LNCaP clone FGC (cell line): ENCODE measurements at places on chromosomes 5 and 9.

DNA sequence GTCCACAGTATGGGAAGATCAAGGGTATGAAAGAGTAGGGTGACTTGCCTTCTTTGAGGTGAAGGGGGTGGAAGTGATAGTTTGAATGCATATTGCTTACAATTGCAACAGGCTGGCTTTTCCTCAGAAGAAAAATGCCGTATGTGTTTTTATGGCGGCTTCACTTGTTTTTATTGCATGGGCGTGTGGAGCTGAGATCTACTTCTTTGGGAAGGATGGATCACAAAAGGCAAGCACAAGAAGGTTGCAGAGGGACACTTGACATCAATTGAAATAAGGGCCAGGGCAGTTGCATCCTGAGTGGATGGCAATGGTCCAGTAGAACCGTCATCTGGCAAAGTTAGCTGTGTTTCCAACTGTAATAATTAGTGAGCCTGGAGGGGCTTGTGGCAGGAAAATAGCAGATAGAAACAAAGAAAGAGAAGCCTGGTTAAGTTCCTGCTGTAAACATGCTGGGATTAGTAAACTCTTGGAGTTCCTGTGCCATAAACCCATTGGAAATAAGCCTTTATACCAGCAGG is 138.4 kb downstream of the NTRK2 start:
- no peak for DNase-seq

GRCh38 chr5:134975843-134976242 is 8.1 kb downstream of the CATSPER3 start:
- DNase-seq = no peak

- DNase-seq = no peak
These were observed 355.1 kb downstream of the KCNN2 start for GRCh38 chr5:114716955-114717354.

DNA sequence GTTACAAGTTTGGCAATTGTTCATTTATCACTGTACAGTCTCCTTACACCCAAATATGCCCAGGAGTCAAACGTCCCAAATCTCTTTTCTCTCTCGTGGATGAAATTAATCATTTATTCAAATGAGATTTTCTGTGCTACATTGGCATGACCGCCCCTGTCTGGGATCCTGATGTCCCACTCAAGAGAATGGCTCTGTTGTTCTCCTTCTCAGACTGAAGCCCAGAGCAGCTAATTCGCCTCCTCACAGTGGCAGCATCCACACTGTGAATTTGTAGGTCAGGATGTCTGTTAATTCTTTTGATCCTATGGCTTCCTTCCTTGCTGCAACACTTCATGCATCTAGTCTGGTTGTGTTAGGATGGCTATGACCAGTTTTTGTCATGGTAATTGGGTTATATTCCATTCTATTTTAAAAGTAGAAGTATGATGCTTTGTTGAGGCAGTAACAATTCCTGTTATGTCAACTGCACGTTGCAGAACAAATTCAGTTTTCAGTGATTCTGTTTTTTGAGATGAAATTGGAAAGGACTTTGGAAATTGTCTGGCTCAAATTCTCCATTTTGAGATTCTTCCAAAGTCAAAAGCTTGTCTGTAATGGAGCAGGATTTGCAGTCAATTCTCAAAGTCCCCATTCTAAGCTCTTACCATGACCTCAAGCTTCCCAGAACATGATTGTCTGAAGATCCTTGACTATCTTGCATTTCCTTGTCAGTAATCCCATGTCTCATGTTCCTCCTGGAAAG is 141.5 kb upstream of the GAS1 start:
- DNase-seq = no peak
